ENCODE measurements at places on chromosomes 13 and 19. TPM values are rescaled to one million over a fixed set of nuclear protein-coding genes. Genes with fewer than 3 reads are reported as not detected.

SWSAP1 gene
- total RNA-seq, result 1.8 TPM

PNMA8B gene
- total RNA-seq, result 1.3 TPM

CCDC8 gene
- 6.1 TPM for total RNA-seq

HSH2D gene
- not detected for total RNA-seq

PSG4 gene
- total RNA-seq, result not detected

KLK12 gene
- total RNA-seq, result not detected

ZNF649 gene
- 11.4 TPM for total RNA-seq

LILRA6 gene
- total RNA-seq, result 2.3 TPM

SYDE1 gene
- 39.9 TPM for total RNA-seq

OSCAR gene
- 3.0 TPM for total RNA-seq

C13orf42 gene
- not detected for total RNA-seq

NLRP9 gene
- not detected for total RNA-seq

CGB8 gene
- not detected for total RNA-seq

HSPB6 gene
- total RNA-seq, result 275 TPM

TPRX1 gene
- not detected for total RNA-seq

LRFN3 gene
- 4.6 TPM for total RNA-seq

TMEM255B gene
- 11.1 TPM for total RNA-seq

ANGPTL8 gene
- total RNA-seq, result not detected

ELL gene
- 12.2 TPM for total RNA-seq

PCDH9 gene
- 6.0 TPM for total RNA-seq

CPB2 gene
- total RNA-seq, result not detected
